ENCODE measurements at places on chromosomes 5 and 9. TPM values are rescaled to one million over a fixed set of nuclear protein-coding genes. Genes with fewer than 3 reads are reported as not detected.

Gene ATP6V1G1
- total RNA-seq: 97.4 TPM

Gene ESM1
- total RNA-seq: 27.1 TPM

Gene GPR150
- total RNA-seq: not detected

Gene SLC34A3
- not detected for total RNA-seq

Gene OXCT1
- total RNA-seq: 17.4 TPM

Gene BRD3
- total RNA-seq: 4.6 TPM

Gene PCDH12
- total RNA-seq: 0.14 TPM

Gene PKN3
- 4.8 TPM for total RNA-seq

DNA sequence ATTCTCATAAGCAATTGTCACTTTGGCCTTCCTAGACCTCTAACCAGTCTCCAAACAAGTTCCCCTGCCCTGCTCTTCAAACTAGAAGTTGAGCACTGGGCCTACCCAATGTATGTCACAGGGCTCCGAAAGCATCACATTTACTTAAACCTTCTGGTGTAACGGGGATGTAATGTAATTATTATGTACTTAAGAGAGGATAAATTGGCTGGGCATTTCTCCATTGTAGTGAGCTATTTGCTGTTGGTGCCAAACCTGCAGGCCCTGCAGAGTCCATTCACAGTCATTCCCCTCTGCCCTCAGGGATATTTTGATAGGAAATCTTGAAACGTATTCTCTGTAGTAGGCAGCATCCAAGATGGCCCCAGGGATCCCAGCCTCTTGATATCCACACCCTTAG lies 64.2 kb upstream of the GNE start:
- no peak for DNase-seq

DNA sequence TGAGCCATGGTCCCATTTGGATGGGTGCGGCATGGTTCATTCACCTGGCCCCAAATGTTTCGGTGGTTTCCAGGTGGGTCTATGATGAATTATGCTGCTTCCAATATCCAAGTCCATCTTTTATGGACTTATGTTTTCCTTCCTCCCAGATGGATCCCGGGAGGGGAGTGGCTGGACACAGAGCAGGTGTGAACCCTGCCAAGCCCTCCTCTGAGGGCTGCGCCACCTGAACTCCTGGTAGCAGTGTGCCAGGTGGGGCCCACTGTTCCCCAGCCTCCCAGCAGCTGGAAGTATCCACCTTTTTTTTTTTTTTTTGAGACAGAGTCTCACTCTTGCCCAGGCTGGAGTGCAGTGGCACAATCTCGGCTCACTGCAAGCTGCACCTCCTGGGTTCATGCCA lies 42.9 kb downstream of the WNK2 start:
- no peak for DNase-seq

DNA sequence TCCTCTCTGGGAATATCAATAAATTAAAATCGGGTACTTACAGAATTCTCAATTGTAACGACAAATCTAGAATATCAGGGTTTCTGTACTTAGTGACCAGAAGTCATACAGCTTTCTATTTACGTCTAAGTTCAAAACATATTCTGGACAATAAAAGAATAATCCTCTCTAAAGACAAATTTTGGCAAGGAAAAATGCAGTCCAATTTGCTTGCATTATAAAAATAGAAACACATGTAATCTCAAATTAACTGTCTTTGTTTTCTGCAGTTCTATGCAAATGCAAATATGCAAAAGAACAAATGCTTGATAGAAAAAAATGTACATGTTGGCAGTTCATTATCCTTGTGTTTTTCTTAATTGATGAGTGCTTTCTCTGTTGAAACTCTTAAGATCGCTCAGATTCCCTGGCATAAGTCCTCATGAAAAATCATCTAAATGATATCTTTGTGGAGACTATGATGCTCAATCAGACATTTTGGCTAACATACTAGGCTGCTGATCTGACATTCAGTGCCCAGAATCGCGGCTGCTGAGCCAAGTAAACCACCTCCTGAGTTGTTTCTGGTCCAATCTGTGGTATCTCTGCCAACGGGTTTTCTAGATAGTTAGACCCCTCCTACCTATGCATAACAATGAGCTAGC lies 990.1 kb upstream of the C9orf72 start:
- DNase-seq: no peak

DNA sequence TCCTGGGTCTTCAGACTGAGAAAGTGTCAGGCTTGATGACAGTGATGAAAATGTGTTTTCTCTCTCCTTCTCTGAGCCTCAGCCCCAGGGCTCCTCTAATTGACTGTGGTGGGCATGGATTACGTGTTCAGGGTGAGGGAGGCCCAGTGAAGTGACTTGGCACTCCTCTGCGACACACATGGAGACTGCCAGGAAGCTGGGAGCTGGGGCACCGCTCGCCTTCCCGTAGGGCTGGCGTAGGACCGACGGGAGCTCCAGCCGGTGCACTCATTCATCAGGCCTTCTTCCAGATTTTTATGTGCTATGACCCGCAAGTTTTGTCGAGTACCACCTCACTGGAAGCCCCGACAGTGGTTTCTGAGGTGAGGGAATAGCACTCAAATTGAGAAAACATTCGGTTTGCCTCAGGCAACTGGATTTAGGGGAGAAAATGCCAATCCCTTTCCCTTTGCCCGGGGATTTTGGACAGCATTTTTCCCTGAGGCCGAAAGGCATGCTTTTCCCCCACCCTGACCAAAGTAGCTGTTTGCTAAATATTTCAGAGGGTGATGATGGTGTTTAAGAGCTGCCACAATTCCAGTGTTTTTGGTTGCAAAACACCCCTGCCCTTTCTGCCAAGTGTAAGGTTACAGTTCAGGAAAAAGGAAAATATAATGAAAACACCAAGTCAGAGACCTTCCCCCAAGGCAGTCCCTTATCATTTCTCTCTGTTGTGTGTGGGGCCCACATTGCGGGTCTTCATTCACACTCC lies 83.7 kb downstream of the PCSK5 start:
- DNase-seq: no peak

- DNase-seq: no peak
These were observed 1278.2 kb downstream of the CDH12 start for GRCh38 chr5:21574961-21575360.

Measured in HT1080 (cell line).